ENCODE measurements at places on chromosomes 7 and 10.

GRCh38 chr10:91022924-91023699, 102.2 kb upstream of the ANKRD1 start:
- DNase-seq = no peak

DNA sequence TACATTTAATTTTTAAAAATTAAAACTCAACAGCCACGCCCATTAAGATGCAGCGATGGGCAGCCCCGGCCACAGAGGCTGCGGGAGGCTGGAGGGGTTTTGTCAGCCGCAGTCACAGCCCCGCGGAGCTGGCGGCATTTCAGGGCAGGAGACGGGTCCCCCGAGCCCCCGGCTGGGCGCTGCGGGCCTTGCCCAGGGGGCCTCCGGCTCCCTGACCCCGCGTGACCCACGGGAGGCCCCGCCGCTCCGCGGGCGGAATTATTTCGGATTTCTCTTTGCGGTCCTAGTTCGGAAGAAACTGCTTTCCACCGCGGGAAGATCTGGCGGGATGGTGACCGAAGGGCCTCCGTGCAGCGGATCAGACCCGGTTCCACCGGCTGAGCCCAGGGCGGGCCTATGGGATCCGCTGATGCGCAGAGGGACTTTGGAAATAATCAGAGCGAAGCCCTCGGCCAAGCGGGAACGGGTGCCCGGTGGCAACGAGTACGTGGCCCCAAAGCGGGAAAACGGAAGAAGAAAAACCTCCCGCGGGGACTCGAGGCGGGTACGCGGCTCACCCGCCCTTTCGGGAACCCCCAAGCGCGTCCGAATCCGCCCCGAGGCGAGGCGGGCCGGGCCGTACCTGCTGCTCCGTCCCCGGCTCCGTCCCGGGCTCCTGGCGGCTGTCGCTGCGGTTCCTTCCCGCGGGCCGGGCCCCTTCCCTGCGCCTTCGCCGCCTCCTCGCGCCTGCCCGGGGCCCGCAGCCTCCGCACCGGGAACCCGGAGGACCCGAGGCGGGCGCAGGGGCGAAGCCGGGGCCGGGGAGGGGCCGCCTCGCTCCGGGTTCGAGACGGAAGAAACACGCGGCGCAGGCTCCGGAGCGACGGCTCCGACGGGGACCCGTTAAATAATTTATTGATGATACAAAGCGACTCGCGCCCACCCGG, 1.7 kb downstream of the NKX6-2 start:
- DNase-seq = no peak

DNA sequence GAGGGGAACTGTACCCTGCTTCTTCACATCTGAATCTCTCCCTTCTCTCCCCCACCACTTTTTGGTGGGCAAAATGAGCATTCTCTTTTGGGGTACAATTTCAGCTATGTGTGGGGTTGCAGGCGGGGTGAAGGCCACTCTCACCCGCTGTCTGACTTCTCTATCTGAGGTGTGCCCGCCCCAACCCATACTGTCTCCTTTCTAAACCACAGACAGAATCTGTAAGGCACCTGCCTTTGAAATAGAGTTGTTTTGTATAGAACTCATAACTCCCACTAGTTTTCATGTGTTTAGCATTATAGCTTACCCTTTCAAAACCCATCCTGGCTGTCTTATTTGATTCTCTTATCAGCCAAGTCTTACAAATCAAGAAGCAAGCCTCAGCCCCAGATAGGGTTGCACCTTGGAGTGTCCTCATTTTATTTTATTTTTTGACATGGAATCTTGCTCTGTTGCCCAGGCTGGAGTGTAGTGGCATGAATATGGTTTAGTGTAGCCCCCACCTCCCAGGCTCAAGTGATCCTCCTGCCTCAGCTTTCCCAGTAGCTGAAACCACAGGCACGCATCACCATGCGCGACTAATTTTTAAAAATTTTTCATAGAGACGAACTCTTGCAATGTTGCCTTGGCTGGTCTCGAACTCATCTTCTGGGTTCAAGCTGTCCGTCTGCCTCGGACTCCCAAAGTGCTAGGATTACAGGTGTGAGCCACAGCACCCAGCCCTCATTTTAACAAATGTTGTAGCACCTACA, 11.9 kb downstream of the TSPAN14 start:
- no peak for DNase-seq

- DNase-seq = no peak
These were observed 89.7 kb downstream of the NKX6-2 start for GRCh38 chr10:132696204-132696603.

DNA sequence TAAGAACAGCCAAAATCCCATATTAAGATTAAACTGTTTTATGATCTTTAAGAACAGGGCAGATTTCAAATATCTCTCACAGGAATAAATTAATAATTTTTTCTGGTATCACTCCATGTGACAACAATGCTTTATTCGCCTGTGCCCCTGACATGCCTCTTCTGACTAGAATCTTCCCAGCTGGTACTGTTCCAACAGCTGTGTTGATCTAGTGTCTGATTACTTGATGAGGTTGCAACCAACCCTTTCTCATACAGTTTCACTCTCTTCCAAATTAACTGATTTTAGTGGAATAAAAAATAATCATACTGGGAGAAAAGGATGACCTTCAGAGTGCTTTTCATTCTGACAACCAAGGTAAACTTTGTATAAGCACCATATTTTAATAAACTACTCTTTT, 151.9 kb downstream of the CHRM2 start:
- no peak for DNase-seq

- DNase-seq = no peak
These were observed 5.9 kb upstream of the PWWP2B start for GRCh38 chr10:132390921-132391675.

- DNase-seq = no peak
These were observed 1.2 kb upstream of the PFKFB3 start for GRCh38 chr10:6201516-6201975.

- DNase-seq = no peak
These were observed 18.1 kb downstream of the POLR1F start for GRCh38 chr7:19690736-19691135.

DNA sequence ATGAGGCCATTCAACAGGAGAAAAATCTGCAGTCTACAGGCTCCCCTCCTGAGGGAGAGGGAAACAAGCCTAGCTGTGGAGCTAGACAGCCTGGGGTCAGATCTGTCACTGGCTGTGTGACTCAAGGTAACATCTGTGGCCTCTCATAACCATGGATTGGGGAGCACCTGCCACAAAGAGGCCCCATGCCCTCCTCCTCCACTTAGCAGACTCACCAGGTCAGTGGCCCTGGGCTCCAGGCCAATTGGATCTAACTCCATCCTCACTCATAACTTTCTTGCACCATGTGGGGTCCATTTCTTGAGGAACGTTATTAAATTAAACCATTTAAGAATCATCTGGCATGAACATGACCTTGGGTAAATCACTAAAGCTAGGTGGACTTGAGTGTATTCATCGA, 1.8 kb downstream of the GDF10 start:
- no peak for DNase-seq

DNA sequence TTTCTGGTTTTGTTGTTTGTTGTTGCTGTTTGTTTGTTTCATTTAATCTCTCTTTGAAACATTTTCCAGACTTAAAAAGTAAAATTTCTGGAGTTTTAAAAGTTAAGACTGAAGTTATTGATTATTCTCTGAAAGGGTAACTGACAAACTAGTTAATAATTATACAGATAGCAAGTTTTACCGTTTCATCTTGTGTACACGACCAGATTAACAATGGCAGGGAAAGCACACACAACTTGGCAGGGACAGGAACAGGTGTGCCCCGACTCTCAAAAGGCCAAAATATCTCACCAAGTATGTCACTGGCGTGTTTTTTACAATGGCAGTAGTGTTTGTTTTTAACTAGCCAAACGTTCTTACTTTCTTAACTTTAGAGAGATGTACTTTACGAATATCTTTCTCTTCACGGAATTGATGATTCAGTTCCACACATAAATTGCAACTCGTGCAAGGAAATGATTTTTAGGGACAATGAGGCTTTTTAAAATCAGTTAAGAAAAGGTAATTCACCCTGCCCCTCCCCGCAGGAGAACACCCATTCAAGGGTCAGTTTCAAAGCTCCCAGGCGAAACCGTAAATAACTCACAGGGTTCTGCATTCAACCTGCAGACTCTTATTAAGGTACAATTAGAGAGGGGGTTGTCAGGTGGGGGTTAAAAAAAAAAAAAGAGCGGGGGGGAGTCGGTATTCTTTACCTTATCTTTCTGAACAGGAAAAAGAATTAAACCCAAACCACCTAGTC, 3.5 kb downstream of the CTBP2 start:
- DNase-seq = no peak

GRCh38 chr7:55521512-55521911, 50.8 kb downstream of the VOPP1 start:
- DNase-seq = no peak

DNA sequence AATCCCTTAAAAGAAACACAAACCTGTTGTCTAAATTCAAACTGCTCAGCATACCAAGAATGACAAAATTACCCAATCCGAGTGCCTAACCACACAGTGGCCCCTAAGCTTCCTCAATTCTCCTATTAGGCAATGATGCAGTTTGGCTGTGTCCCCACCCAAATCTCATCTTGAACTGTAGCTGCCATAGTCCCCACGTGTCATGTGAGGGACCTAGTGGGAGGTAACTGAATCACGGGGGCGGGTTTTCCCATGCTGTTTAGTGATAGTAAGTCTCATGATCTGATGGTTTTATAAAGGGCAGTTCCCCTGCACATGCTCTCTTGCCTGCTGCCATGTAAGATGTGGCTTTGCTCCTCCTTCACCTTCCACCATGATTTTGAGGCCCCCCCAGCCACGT, 21.9 kb downstream of the PSAP start:
- no peak for DNase-seq

DNA sequence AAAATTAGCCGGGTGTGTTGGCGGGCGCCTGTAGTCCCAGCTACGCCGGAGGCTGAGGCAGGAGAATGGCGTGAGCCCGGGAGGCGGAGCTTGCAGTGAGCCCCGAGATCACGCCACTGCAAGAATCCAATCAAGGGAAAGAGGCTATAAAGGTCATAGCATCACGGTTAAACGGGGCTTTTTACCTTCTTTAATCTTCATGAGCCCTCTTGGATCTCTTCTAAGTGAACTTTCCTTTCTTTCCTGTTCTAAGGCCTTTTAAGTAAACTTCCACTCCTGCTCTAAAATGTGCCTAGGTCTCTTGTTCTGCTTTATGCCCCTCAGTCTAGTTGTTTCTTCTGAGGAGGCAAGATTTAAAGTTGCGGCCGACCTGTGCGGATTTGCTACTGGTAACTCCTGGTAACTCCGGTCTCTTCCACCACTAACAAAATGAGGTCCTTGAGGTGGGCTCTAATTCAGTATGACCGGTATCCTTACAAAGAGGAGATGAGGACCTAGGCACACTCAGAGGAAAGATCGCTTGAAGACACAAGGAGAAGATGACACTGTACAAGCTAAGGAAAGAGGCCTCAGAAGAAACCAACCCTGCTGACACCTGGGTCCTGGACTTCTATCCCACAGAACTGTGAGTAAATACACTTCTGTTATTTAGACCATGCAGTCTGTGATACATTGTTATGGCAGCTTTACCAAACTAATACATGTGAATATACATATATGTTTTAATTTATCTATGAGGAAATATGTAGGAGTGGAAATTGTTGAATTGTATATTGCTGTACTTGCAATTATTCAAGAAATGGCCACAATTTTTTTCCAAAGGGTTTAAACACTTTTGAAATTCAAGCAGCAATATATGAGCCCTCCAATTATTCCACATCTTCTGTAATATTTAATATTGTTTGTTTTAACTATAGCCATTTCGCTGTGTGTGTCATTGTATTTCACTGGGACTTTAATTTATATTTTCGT, 331.5 kb upstream of the CNTNAP2 start:
- no peak for DNase-seq

GRCh38 chr10:119784340-119785067, 58.7 kb downstream of the INPP5F start:
- DNase-seq = no peak

DNA sequence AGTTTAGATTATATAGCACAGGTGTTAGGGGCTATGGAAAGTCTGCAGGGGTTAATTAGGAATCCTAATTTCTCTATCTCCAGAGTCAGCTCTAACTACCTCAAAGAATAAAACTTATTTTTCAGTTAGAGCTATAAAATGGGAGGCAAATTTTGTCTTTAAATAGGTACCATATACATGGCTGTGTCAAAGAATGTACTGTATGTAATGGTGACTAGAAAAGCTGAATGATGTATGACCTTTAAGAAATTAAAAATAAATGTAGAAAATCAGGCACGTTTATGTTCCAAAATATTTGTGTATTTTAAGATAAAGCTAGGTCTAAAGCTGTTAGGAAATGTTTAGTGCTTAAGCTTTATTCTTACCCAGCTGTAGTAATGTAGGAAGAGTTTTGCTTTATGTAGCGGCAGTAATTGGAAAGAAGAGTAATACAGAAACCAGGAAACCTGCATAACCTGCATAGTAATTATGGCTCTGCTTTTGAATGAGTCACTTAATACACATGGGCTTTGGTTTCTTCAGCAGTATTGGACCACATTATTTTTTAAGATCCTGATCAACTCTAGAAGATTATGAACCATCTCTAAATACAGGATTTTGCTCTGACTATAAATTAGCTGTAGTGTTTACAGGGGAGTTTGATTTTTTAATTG, 85.0 kb downstream of the KMT2E start:
- DNase-seq = no peak

DNA sequence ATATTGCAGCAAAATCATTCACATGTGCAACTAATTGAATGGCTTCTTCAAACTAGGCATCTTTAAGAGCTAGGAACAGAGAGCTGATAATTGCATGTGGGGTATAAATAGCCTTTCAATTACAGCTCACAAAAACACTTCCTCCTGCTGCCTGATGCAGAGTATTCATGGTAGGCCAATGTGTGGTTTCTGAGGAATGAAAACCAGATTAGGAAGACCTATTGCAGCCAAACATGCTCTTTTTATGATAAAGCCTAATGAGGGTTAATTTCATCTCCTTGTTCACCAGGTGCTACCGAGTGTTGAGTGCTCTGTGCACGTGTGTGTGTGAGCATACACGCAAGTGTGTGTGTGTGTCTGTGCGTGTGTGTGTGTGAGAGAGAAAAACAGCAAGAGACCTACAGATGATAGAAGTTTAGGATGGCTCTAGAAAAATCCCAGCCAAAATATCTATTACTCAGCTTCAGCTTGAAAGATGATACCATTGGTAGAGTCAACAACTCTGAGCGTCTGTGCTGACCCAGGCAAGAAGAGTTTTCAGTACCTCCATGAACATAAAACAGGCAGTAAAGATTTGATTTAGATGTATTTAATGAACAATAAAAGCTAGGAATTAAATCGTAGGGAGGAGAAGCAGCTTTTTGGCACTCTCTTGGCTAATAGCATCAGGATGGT, 448.5 kb upstream of the ANKRD30A start:
- DNase-seq = no peak

All from NCI-H1694 treated with DMSO at 0.1 percent for 48 hours (cell line).